ENCODE measurements at places on chromosomes 16 and 17. TPM values are rescaled to one million over a fixed set of nuclear protein-coding genes. Genes with fewer than 3 reads are reported as not detected.

GRCh38 chr16:69568676-69569075, 2.9 kb downstream of the NFAT5 start:
- no peak overlapping the region for H3K27ac ChIP-seq
- no peak for DNase-seq
- no peaks in the 10 kb centered on the region for H3K27me3 ChIP-seq

- H3K27ac ChIP-seq, result no peak overlapping the region
- H3K4me3 ChIP-seq, result no peak overlapping the region
- no peaks in the 10 kb centered on the region for H3K36me3 ChIP-seq
- peaks cover 50% of the 10 kb centered on the region for H3K27me3 ChIP-seq
- H3K4me1 ChIP-seq, result no peaks in the 10 kb centered on the region
These were observed 27.8 kb upstream of the GOSR2 start for GRCh38 chr17:46895171-46895570.

DNA sequence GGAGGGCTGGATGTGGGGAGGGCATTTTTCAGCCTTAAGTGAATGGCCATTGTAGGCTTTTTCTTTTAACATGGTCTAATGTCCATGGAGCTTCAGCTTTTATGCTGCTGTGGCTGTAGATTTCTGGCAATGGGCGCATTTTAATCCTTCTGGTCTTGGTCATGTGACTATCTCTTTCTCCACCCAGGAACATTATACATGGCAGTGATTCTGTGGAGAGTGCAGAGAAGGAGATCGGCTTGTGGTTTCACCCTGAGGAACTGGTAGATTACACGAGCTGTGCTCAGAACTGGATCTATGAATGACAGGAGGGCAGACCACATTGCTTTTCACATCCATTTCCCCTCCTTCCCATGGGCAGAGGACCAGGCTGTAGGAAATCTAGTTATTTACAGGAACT, 4.7 kb upstream of the NME2 start:
- DNase-seq, result no peak
- H3K4me3 ChIP-seq, result no peak overlapping the region
- H3K27me3 ChIP-seq, result no peaks in the 10 kb centered on the region
- peaks cover 8% of the 10 kb centered on the region for H3K4me1 ChIP-seq

- DNase-seq, result no peak
- H3K27ac ChIP-seq, result no peak overlapping the region
- no peak overlapping the region for H3K4me3 ChIP-seq
- H3K36me3 ChIP-seq, result no peaks in the 10 kb centered on the region
- H3K27me3 ChIP-seq, result no peaks in the 10 kb centered on the region
These were observed 8.5 kb upstream of the COG1 start for GRCh38 chr17:73184136-73184993.

DNA sequence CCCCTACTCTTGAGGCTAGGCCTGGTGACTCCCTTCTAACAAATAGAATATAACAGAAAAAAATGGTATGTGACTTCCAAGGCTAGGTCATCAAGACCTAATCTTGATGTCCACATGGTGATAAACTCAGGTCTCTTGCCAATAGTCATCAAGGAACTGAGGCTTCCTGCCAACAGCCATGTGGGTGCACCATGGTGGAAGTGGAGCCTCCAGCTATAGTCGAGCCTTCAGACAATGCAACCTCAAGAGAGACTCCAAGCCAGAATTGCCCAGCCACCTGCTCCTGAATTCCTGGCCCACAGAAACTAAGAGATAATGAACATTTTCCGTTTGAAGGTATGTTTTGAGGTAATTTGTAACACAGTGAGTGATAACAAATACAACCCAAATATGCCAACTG, 55.9 kb upstream of the SREBF1 start:
- DNase-seq, result no peak
- no peaks in the 10 kb centered on the region for H3K4me1 ChIP-seq
- no peaks in the 10 kb centered on the region for H3K27me3 ChIP-seq
- peaks cover 57% of the 10 kb centered on the region for H3K36me3 ChIP-seq
- H3K4me3 ChIP-seq, result no peak overlapping the region
- no peak overlapping the region for H3K27ac ChIP-seq

DNA sequence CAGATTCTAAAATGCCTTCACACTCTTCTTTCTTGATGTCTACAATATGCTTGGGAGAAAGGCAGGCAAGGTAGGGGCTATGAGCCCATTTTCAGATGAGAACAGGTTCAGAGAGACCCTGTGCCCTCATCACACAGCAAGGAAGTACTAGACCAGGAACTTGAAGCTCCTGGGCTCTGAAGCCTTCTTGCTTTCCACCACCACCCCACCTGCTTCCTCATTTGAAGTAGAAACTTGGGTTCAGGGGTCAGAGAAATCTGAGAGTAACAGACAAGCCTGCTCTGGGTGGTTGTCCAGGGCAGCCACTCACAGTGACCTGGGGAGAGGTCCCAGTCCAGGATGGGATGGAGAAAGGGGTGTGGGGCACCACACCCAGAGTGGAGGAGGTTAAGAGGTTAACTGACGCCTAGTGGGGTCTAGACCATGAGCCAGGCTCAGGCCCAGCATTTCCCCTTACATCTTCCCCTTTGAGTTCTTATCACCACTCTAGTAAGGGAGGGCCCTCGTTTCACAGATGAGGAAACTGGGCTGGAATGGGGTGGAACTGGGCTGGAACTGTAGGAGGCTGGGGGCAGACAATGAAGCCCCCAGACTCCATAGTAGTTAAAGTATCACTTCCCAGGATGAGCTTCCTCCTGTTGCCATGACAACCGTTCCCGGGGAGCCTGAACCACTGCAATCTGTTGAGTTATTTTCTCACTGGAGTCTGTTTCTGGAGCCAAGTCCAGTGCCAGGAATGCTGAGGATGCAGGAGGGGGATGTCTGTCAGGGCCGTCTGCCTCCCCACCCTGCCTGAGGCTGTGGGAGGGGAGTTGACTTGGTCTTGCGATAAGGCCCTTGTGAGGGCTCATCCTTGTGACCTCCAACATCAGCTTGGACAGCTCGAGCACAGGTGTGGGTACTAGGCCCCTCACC, 16.2 kb upstream of the PHF12 start:
- H3K27ac ChIP-seq, result no peak overlapping the region
- H3K4me1 ChIP-seq, result peaks cover 4% of the 10 kb centered on the region
- no peaks in the 10 kb centered on the region for H3K36me3 ChIP-seq
- peaks cover 29% of the 10 kb centered on the region for H3K27me3 ChIP-seq
- no peak for DNase-seq
- H3K4me3 ChIP-seq, result no peak overlapping the region

DNA sequence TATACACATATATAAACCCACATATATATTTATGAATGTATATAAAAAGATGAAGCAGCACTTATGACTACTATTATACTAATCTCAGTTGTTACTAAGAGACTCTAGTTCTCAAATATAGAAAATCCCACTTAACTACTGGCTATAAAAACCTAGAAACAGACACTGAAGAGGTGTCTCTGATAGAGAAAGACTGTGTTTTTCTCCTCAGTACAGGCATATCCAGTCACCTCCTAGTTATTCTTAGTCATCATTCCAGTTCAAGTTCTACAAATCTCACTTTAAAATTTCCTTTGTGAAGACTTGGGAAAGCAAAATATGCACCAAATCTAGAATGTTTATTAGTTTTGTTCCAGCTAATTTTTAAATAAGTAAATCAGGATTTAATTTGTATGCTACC, 93.9 kb downstream of the STH start:
- no peak for DNase-seq
- H3K27me3 ChIP-seq, result no peaks in the 10 kb centered on the region
- no peak overlapping the region for H3K27ac ChIP-seq
- no peaks in the 10 kb centered on the region for H3K4me1 ChIP-seq

Gene MRPS34
- 79.1 TPM for total RNA-seq

Gene SLFN14
- total RNA-seq, result not detected
